Activated effector memory CD4-positive, alpha-beta T cell treated with anti-CD3 and anti-CD28 coated beads, Interleukin-2, amount 50 U/mL, for 16 hours (primary cell): ENCODE measurements at places on chromosomes 1 and 21.

DNA sequence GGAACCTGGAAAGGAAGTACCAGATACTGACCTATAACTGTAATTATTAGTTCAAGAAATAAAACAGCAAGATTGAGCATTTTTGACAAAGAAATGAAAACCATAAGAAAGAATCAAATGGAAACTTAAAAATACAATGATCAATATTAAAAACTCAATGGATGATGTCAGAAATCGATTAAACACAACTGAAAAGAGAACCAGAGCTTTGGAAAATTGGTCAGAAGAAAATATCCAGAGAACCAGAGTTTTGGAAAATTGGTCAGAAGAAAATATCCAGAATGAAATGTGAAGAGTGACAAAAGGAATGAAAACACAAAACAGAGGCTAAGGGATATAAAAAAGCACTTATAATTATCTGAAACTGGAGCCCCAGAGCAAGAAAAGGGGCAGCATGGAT lies 438.6 kb downstream of the AJAP1 start:
- DNase-seq: no peak

DNA sequence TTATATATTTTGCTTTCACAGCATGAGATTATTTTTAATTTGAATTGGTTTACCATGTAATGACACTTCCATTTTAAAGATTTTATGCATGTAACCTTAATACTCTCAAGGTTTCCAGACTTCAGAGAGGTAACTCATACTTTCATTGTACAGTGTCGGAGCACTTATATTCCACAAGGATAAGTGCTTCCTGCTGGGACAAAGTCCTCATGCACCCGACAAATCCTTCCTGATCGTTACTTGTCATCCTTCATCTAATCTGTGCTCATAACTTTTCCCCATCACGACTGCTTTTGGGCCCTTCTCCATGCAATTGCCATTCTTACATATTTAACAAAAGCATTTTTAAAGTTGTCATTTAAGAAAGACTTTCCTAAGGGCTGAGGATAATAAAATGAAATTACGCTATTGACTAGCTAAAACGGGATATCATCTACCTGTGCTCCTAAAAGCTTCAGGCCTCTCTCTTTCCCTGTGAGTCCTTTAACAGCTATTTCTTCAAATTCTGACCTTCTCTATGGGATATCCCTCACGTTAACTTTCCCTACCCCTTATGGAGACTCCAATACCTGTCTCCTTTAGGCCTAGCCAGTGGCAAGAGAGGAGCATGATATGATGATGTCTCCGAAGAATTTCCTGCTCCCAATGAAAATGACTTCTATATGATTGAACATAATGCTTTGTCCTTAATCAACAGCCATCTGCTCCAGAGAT lies 59.3 kb downstream of the NCAM2 start:
- DNase-seq: no peak

- no peak for DNase-seq
These were observed 46.2 kb downstream of the ACBD6 start for GRCh38 chr1:180456191-180456590.

DNA sequence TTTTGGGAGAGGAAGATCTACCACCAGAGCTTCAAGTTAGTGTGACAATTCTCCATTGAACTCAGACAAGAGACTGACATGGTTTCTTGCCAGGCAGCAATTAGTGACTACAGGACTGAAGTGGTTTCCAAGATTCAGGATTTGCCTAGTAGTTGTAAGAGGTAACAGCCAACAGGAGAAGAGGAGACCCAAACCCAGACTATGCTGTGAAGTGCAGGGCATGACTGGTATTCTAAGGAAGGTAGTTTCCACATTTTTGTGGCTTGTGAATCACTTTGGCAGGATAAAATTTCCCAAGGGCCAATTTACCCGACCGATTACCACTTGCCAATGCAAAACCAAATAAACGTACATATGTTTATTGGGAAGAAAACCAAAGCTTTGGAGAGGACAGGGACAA lies 14.7 kb upstream of the RAP1A start:
- DNase-seq: no peak

DNA sequence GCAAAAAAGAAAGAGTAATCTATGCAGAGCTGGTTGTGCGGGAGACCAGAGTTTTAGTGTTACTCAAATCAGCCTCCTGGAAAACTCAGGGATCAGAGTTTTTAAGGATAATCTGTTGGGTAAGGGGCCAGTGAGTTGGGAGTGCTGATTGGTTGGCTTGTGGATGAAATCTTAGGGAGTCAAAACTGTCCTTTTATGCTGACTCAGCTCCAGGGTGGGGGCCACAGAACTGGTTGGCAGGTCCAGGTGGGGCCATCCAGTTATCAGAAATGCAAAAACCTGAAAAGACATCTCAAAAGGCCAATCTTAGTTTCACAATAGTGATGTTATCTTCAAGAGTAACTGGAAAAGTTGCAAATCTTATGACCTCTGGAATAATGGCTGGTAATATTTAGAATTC lies 3.3 kb downstream of the EXTL2 start:
- DNase-seq: no peak

DNA sequence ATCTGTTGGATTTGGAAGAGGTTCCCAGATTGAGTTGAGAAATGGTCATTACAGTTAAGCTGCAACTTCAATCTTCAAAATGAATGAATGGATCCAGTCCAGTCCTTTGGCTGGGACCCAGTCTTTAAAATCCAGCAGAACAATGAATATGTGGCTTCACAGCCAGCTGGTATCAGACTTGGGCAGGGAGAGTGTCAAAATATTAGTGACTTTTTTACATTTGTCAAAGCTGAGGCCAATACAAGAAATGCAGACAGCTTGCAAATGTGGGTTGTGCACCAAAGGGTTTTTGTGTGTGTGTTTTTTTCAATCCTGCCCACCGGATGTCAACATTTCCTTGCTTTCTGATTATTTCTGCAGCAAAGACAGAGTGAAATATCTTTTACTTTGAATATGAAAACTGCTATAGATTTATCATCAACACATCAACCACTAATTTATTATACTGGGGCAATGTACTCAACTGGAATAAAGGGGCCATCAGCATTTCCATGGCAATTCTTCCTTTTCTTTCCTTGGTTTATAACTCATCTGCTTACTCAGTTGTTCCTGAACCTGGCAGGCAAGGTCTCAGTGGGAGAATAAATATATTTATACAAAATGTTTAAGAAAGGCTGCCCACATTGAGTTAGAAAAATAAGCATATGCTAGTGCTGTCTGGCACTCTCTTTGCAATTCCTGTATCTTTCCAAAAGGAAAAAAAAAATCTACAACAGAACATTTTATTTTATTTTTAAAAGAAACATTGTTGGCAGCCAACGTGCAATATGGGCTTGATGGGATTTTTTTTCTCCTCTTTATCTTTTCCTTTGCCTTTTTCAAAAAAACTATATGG lies 491.6 kb upstream of the C1orf87 start:
- no peak for DNase-seq

DNA sequence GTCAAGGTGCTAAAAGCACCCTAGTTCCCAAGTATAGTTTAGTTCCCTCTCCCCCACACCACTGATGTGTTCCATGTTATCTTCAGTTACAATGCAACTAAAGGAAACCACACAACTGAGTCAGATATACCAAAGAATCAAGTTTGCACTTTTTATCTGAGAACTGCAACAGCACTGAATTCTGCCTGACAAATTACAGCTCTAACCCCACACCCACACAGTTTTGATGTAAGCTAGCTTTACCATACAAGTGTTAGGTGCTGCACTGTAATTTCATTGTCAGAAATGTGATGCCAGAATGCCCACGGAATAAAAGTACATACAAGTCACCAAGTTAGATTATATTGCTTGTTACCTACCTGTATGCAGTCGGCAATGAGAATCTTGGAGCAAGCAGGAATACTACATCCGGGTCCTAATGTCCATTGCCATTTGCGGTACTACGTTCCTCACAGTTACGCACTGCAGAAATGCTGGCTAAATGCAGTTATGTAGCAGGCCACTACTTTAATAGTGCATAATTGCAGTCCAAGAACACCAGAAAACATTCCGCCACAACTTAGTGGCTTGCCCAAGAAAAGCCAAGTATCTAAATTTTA lies 12.1 kb downstream of the SFPQ start:
- no peak for DNase-seq

- no peak for DNase-seq
These were observed 602.2 kb upstream of the CXADR start for GRCh38 chr21:16910435-16911165.

DNA sequence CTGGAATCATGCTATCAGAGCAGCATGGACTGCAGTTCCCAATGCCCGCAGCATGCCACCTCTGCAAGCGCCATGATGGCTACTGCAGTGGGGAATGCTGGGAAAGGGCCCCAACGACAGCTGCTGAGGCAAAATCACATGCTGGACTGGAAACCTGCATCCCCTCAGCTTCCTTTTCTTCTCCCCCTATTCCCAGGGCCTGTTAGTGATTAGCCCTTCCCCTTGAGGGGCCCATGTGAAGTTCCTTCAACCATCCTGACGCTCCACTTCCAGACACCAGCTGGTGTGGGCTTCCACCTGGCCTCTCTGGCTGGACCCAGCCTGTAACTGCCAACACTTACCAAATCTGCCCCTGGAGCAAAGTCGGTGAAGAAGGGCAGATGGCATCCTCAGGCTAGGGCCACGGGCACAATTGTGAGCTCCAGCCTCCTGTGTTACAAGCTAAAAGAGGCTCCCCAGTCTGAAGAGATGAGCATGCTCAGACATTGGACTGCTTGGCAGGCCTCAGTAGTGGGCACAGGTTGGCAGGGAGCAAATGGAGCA lies 22.1 kb upstream of the SDC3 start:
- DNase-seq: no peak

- DNase-seq: no peak
These were observed 16.8 kb downstream of the PTPRC start for GRCh38 chr1:198655459-198656121.

DNA sequence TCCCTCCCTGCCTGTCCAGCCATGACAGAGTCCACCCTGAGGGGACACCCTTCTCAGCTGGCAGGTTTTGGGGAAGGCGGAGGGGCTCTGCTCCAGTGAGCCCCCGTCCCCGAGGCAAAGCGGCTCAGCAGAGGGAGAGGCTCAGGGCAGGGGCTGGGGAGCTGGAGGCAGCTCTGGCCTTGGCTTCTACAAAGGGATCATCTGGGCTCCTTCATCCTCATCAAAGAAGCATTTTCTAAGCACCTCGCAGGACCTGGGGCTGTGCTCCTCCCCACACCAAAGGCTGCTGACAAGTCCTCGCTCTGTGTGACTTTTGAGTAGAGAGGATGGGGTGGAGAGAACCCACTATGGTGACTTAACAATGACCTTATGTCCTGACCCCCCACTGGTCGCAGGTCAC lies 21.0 kb upstream of the CLSTN1 start:
- DNase-seq: no peak

- DNase-seq: no peak
These were observed 203.8 kb downstream of the LMX1A start for GRCh38 chr1:165152727-165153126.

DNA sequence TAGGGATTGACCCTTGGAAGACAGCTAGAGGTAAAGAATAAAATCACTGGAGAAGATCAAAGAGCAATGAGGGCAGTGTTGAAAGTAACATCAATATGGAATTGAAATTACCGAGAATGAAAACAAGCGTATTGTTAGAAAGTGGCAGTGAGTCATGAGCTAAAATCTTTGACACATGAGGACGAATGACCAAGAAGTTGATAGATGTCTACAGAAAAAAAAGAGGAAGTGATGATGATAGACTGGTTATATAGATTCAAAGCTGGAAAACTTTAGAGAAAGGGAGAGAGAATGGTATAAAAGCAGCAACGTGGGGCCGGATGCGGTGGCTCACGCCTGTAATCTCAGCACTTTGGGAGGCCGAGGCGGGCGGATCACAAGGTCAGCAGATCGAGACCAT lies 12.5 kb upstream of the DNM3 start:
- no peak for DNase-seq

GRCh38 chr1:30129421-30130055 lies 593.8 kb downstream of the MATN1 start:
- no peak for DNase-seq

DNA sequence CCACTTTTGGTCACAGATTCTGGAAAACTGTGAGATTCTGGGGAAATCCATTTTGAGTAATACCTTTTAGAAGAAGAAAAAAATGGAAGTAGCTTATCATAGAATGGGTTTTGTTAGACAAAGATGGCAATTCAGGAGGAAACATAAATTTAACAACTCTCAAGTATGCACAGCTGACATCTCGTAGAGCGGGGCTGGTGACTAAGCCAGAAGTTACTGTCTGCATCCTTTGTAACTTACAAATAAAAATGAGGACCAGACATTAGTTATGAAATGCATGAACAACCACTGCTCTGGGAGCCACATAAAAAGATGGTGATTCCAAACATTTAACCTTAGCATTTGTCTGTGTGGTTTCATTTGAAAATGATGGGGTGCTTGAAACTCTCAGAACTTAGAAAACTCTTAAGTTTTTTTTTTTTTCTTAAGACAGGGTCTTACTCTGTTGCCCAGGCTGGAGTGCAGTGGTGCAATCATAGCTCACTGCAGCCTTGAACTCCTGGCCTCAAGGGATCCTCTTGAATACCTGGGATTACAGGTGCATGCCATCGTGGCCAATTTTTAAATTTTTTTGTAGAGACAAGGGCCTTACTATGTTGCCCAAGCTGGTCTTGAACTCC lies 49.2 kb upstream of the ATP5PO start:
- no peak for DNase-seq

GRCh38 chr21:33578959-33579542 lies 9.4 kb downstream of the DONSON start:
- no peak for DNase-seq

- no peak for DNase-seq
These were observed 331.6 kb downstream of the SRGAP2C start for GRCh38 chr1:121516234-121516967.

GRCh38 chr1:209652121-209652735 lies at the start of gene LAMB3:
TSS of gene LAMB3 (minus strand) at chr1:209652425. CDS start at chr1:209650944, 1,481 bp downstream.
- no peak for DNase-seq

DNA sequence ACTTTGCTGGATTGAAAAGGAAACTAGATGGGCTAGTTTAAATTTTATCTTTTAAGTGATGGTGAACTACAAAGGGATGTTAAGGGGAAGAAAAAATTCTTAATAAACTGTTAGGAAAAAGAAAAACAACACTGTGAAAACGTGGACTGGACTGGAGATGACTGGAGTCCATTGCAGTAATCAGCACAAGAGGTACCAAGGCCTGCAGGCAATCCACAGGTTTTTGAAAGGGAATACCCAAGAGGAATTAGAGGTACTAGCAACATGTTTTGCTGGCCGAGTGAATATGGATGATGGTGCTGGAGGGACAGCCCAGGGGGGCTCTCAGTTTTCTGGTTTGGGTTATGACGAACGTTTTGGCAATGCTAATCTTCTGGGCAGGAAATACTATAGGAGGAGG lies 39.0 kb upstream of the SLC30A10 start:
- no peak for DNase-seq

- DNase-seq: no peak
These were observed 37.6 kb upstream of the CLIC4 start for GRCh38 chr1:24707687-24708086.

DNA sequence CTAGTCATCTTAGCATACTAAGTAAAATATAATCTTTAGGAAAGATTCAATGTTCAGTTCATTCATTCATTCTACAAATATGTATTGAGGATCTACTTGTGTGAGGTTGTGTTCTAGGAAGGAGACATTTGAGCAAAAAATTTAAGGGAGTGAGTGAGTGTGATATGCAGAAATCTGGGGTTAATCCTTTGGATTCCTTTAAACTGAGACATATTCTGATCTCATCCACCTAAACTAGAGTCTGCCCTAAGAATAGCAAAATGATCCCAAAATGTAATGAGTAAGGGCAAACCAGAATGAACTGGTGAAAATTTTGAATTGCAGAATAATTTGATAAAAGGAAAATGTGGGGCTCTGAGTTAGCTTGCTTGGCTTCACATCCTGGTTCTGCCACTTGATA lies 8.6 kb downstream of the UBE2U start:
- no peak for DNase-seq

- DNase-seq: no peak
These were observed 68.8 kb downstream of the SMYD2 start for GRCh38 chr1:214349781-214350180.

GRCh38 chr21:43211072-43211759 lies 42.4 kb downstream of the CRYAA start:
- peak; percentile 44 for DNase-seq
